ENCODE measurements at places on chromosomes 4 and X.

DNA sequence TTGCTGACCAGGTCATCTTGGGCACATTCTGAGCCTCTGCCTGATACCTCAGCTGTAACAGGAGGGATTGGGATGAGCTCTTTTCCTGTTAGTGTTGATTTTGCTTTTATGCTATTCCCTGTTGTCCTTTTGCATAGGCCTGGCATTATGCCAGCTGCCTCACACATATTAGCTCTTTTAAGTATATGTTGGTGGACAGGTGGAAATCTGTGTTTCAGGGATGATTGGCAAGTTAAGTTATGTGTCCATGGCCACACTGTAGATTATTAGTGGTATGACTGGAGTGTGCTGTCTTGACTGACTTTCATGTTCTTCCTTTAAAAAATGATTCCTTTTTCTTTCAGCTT lies 28.9 kb downstream of the NSD2 start:
- no peak for DNase-seq

GRCh38 chr4:7013175-7013574 lies 30.0 kb upstream of the TADA2B start:
- DNase-seq: no peak

DNA sequence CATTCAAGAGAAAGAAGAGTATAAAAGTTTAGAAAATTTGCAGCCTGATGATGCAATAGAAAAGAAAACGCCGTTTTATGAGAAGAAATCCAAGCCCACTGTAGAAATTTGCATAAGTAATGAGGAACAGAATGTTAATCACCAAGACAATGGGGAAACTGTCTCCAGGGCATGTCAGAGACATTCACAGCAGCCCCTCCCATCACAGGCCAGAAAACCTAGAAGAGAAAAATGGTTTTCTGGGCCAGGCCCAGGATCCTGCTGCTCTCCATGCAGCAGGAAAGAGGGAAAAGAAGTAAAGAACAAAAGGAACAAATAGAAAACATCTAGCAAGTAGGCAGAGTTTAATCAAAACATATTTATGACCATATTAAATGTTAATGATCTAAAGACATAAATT lies 119.0 kb downstream of the ANKRD50 start:
- DNase-seq: no peak

GRCh38 chr4:26081795-26082498 lies 167.9 kb downstream of the SMIM20 start:
- DNase-seq: no peak

DNA sequence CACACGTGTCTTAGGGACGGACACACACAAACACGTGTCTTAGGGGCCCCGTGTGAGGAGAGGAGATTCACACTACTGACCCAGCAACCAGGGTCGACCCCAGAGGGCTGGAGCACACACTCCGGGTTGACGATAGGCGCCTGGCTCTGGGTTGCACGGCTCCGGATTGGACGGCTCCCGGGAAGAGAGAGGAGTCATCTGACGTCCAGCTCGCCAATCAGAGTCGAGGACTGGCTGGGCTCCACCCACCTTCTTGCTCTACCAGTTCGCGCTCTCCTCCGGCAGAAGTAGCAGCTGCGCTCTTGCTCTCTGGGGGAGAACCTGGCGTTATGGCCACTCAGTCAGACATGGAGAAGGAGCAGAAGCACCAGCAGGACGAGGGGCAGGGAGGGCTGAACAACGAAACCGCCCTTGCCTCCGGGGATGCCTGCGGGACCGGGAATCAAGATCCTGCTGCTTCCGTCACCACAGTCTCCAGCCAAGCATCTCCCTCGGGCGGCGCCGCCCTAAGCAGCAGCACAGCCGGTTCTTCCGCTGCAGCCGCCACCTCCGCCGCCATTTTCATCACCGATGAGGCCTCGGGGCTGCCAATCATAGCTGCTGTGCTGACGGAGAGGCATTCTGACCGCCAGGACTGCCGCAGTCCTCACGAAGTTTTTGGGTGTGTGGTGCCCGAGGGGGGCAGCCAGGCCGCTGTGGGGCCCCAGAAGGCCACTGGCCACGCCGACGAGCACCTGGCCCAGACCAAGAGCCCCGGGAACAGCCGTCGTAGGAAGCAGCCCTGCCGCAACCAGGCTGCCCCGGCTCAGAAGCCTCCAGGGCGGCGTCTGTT lies 74.3 kb downstream of the NUDT10 start:
- no peak for DNase-seq

DNA sequence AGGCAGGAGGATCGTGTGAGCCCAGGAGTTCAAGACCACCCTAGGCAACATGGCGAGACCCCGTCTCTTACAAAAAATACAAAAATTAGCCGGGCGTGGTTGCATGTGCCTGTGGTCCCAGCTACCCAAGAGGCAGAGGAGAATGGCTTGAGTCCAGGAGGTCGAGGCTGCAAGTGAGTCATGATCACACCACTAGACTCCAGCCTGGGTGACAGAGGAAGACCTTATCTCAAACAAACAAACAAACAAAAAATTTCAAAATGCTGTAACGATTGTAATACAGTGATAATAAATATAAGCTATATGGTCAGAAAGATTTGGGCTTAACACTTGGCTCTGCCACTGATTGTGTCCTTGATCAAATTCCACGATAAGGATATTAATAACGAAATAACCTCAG lies 24.2 kb downstream of the SLC25A4 start:
- DNase-seq: no peak
